ENCODE measurements at places on chromosomes 13 and 19.
A peak's percentile ranks its signal among the peaks of the same experiment; 100 is the strongest.

DNA sequence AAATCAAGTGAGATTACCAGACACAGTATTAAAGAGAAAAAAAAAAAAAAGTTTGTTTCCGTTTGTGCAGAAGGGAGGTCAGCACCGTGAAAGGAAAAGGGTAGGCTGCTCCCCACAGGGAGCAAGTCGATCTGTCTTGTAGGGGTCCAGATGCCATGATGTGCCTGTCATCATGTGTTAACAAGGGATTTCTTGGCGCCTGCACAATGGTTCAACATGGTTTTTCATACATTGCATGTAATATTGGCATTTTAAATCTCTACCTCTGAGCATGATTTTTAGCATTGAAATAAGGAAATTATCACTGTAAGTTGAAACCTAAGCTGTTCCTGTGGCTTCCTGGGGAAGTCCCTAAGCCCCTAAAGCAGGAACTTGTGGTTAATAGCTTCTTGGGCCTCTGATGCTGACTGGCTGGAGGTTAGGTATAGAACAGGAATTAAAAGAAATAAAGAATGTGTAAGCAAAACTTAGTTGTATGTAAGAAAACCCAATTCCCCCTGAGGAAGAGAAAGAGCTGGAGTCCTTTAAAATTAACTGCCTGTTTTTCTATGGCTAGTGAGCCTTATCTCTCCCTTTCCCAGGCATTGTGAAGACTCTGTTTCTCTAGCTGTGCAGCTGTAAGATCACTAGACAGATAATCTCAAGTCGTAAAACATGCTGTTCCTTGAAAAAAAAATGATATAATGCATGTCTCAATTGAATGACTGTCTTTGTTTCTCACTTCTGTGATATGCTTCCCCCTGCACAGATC lies 7.4 kb upstream of the FCGBP start:
- peak; percentile 10 for DNase-seq

DNA sequence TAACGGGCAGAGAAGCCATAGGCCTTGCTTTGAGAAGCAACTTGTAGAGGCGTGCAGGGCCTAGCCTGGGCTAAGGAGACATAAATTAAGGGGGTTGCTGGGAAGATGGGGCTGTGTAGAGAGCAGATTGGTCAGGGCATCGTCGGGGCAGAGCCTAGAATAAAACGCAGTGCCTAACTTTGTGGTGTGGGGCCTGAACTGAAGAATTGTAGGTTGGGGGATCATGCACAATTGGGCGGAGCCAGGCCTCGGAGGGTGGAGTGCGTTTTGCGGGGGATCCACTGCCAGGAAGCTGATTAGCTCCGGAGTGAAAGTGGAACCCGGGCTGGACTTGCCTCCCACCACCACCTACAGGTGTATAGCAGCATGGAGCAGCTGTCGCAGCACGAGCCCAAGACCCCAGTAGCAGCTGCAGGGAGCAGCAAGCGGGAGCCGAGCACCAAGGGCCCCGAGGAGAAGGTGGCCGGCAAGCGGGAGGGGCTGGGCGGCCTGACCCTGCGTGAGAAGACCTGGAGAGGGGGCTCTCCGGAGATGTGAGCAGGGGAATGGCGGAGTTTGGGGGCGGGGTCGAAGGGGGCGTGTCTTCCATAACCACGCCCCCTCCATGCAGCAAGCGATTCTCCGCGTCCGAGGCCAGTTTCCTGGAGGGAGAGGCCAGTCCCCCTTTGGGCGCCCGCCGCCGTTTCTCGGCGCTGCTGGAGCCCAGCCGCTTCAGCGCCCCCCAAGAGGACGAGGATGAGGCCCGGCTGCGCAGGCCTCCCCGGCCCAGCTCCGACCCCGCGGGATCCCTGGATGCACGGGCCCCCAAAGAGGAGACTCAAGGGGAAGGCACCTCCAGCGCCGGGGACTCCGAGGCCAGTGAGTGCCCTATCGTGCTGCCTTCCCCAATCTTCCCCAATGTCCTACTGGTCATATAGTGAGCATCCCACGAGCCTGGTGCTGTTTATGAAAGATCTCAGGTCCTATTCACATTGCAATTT lies 13.8 kb downstream of the DNASE2 start:
- DNase-seq, result no peak

DNA sequence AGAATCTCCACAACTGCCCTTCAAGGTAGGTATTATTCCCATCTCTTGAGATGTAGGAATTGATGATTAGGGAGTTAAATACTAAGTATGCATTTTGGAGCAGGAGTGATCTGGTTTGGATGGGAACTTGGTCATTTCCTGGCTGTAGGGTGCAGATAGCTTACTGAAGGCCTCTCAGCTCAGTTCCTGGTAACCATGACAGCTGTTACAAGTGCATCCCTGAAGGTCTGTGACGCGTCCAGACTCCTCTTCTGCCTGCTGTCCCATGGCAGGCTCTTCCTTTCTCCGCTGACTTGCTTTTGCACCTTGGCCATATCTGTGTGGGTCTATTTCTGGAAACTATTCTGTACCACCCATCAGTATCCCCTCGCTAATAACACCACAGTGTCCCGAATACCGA lies 387.8 kb downstream of the ZNF536 start:
- no peak for DNase-seq

- DNase-seq, result no peak
Observed at GRCh38 chr13:75224053-75224742, 257.8 kb downstream of the TBC1D4 start.

DNA sequence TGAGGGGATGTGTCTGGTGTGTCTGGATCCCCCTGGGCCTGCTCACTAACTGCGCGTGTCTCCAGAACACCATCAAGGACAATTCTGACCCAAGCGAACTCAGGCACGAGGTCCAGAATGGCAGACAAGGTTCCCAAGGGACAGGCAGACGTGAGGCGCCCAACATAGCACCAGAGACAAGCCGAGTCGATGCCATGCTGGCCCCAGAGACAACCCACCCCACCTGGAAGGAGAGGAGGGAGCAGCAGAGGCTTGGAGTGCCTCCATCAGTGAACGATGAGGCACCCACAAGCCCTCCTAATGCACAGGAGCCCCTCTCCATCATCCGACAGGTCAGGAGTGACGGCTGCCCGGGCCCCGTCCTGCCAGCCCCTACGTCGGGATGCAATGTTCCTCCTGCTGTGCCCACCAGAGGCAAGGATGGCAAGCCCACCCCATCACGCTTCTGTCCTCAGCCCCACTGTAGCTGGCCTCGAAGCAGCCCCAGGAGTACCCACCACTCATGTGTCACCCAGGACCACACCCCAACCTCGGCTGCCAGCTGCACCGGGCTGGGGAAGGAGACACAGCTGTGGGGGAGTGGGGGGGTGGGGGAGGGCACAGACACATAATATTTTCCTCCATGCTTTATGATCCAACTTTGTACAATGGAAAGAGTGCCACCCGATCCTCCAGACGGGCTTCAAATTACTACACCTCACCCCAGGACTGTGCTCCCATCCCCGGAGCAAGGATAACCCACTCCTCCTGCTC lies 11.8 kb downstream of the AP3D1 start:
- DNase-seq, result no peak

GRCh38 chr19:751501-752341 lies 809 bp downstream of the MISP start:
- DNase-seq, result peak; percentile 51

- peak; percentile 14 for DNase-seq
Observed at GRCh38 chr19:28883241-28883693, 329.7 kb downstream of the UQCRFS1 start.

GRCh38 chr19:50209131-50209530 lies 5.7 kb downstream of the MYH14 start:
- no peak for DNase-seq

DNA sequence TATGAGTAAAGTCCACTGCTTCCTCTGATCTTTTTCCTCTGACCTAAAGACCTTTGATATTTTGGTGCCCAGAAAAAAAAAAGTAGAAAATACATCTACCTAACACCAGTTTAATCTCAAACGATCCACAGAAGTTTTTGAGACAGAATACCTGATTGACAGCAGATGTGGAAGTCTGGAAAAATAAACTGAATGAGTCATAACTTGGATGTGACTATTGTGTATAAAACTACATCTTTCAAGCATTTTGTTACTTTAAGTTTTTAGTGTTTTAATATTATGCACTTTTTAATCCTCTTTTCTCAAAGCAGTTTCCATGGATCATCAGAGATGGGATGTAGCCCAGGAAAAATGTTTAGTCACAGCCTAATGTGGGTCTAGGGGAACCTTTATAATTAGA lies 216.1 kb downstream of the SLITRK1 start:
- no peak for DNase-seq

DNA sequence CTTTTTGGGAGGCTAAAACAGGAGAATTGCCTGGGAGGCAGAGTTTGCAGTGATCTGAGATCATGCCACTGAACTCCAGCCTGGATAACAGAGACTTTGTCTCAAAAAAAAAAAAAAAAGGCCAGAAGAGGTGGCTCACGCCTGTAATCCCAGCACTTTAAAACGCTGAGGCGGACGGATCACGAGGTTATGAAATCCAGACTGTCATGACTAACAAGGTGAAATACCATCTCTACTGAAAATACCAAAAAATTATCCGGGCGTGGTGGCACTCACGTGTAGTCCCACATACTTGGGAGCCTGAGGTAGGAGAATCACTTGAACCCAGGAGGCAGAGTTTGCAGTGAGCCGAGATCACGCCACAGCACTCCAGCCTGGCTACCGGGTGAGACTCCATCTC lies 39.9 kb downstream of the ZNF611 start:
- DNase-seq, result no peak

- no peak for DNase-seq
Observed at GRCh38 chr13:77213644-77214043, 113.2 kb downstream of the MYCBP2 start.

- DNase-seq, result no peak
Observed at GRCh38 chr19:49677231-49677900, at the start of gene PRMT1. PRMT1 (plus strand) TSS chr19:49677271; CDS start chr19:49677281, 10 bp downstream.

DNA sequence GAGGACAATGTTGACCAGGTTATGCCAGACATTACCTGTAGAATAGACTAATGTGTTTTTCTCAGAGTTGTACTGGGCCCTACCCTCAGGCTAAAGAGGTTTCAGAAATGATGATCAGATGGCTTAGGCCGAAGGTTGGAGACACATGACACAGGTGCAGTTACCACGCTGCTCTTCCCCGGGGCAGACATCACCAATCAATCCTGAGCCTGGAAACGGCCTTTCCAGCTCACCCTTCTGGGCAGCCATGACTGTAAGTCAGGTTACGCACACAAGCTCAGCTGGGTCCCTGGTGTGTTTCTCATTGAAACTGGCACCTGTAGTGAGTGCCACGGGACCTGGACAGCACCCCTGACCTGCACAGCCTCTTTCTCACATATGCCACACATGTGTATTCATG lies 299.3 kb downstream of the UQCRFS1 start:
- no peak for DNase-seq

GRCh38 chr19:31537136-31537535 lies 187.9 kb upstream of the TSHZ3 start:
- DNase-seq, result no peak

DNA sequence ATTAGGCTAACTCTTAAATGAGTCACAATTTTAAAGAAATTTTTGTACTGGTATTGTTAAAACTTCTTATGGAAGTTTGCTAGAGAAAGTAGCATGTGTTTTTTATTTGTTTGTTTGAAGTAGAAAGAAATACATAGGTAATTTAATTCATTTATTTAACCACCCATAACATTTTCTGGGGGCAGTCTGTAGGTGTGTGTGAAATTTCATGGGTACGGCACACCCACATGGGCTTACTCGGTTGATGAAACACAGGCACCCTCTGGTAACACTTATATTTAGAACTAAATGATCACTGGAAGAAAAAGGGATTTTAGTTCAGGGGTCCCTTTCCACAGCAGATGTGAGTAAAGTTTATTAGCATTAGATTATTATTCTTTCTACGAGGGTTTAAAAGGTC lies 88.1 kb downstream of the DGKH start:
- DNase-seq, result no peak

DNA sequence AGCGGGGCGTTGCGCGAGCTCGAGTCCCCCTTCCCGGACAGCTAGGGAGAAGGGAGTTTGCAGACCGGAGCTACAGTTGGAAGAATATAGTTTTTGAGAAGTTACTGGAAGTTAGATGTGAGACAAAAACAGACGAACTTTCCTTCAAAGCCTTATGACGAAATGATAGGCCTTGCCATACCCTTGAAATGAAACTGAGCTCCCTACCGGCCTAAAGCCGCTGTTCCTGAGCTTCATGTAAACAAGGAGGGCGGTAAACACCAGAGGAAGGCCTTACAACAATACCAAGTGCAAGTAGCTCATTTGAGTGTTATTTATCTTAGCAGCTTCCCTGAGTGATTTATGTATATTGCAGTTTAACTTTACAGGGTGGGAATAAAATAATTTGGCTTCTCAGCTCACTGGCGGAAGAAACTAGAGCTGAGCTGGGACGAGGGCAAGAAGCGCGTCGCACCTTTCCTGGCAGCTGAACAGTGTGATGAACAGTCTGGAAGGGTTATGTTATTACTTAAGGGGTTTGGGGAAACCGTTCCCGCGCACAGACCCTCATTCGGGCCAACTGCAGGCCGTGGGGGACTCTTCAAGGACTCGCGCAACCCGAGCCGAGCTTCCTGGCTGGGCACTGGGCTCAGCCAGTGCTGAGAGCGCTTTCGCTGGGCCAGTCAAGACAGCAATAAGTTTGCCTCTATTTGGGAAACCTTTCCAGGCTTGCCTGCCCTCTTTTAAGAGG lies 111.2 kb downstream of the KCNRG start:
- no peak for DNase-seq

- no peak for DNase-seq
Observed at GRCh38 chr13:50831512-50831911, 12.0 kb downstream of the DLEU7 start.

DNA sequence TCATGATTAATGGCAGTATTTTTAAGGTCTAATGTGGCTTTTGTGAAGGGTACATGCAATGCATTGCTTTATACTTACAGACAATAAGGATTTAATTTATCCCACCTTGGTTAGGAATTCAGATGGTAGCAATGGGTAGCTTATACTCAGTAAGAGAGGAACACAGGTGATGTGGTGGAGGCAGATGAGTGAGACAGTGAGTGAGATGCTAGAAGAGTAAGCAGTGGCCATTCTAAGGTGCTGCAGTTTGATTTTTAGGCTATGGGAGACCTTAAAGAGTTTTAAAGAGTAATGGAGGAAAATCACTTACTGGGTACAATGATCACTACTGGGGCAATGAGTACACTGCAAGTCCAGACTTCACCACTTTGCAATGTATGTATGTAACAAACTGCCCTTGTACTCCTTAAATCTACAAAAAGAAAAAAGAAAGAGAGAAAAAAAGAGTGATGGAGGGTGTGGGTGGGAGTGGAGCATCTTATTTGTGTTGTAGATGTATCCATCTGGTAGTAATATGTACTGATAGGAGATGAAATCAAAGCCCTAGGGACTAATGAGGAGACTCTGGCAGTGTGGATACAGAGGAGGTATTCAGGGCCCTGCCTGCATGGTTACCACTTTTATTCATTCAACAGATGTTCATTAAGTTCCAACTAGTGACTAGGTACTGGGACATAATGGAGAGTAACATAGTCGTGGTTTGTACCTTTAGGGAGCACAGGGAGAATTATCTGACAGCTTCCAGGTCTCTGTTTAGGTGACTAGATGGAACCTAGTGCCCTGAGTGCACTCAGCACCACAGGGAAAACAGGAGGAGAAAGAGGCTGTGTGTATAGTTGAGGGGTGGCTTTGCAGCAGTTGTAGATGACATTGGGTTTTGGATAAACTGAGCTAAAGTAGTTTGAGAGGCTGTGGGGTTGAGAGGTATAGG lies 99.0 kb downstream of the GPC6 start:
- no peak for DNase-seq

- DNase-seq, result no peak
Observed at GRCh38 chr13:40228990-40229389, 437.5 kb downstream of the FOXO1 start.
